Pancreas (tissue), 10 donors: ENCODE measurements at places on chromosomes 3 and 15.
A peak's percentile ranks its signal among the peaks of the same experiment; 100 is the strongest.

DNA sequence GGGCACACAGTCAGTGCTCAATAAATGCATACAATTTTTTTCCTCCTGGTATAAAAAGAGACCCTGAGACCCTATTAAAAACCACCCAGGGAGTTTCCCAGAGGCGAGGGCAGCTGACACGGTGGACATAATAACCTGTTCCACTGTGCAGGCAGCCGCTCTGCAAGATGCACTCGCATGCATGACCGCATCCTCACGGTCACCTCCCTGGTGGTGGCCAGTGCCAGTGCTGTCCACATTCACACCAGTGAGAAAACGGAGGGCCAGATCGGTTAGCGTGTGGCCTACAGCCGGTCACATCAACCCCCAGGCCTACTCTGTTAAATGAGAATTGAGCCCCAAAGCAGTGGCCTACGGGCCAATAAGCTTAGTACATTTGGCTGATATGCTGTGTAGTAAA is 24.8 kb downstream of the SH3BP5 start:
- no peak for DNase-seq

- DNase-seq = no peak
Measured at GRCh38 chr15:96585484-96586386, 255.2 kb downstream of the NR2F2 start.

- DNase-seq = no peak
Measured at GRCh38 chr3:72439321-72440183, 408.7 kb downstream of the SHQ1 start.

DNA sequence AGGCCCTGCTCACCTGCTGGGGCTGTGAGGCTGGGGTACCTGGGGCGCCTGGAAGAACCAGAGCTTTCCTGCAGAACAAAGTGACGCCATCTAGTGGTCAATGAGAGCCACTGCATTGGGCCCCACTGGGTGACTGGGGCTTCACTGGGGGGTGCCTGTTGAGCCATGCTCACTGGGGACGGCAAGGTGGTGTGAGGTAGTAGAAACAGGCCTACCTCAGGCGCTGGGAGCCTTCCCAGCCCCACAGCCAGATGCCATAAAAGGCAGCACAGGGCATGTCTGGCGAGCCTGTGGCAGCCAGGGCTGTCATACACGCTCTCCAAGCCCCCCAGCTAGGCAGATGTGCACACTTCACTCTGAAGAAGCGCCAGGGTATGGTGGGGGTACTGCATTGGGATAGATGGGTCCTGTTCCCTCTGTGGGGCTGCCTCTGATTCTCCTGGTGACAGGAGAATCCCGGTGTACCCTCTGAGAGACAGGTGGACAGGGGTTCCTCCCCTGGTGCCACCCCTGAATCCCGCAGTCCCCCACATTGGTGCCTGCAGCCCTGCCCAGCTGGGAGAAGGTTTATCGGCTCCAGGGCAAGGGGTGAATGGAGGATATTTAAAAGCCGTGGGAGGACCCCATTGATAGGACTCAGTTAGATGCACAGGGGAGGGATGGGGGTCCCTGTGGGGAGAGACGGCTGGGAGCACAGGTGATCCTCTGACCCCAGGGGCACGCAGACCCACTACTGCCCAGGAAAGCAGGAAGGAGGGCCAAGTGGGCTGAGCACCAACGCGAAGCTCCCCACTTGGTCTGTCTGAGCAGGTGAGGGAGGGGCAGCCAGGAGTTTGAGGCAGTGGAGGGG is 178.8 kb downstream of the NSMCE3 start:
- DNase-seq = no peak

GRCh38 chr3:150739877-150740645 is 22.9 kb downstream of the SIAH2 start:
- no peak for DNase-seq

GRCh38 chr3:37162501-37163245 is 11.7 kb downstream of the LRRFIP2 start:
- no peak for DNase-seq

- no peak for DNase-seq
Measured at GRCh38 chr3:149828390-149828789, 15.4 kb downstream of the RNF13 start.

- DNase-seq = no peak
Measured at GRCh38 chr15:80070840-80071239, 11.4 kb downstream of the ZFAND6 start.

DNA sequence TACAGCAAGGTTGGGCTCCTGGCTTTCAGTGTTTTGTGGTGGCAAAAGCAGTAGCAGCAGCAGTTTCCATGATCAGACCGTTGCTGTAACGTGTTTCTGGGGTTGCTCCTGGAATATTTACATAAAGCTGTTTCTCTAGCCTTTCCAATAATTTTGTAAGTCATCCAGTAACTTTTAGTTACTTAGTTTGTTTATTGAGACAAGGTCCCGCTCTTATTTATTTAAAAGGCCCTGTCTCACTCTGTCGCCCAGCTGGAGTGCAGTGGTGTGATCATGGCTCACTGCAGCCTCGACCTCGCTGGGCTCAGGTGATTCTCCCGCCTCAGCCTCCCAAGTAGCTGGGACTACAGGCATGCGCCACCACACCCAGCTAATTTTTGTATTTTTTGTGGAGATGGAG is 8.8 kb upstream of the MYO5A start:
- DNase-seq = no peak

DNA sequence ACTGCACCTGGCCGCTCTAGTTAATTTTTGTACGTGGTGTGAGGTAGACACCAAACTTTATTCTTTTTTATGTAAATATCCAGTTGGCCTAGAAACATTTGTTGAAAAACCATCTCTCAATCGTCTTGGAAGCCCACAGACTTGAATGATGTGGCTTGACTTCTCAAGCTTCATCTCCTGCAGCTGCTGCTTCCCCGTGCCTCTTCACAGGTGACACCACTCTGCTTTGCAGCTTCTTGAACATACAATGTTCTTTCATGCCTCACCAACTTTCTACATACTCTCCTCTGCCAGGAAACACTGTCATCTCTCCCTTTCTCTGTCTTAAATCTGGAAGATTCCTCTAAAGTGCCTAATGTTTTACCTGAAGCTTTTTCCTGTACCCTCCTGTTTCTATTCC is 35.6 kb downstream of the MAP6D1 start:
- no peak for DNase-seq

DNA sequence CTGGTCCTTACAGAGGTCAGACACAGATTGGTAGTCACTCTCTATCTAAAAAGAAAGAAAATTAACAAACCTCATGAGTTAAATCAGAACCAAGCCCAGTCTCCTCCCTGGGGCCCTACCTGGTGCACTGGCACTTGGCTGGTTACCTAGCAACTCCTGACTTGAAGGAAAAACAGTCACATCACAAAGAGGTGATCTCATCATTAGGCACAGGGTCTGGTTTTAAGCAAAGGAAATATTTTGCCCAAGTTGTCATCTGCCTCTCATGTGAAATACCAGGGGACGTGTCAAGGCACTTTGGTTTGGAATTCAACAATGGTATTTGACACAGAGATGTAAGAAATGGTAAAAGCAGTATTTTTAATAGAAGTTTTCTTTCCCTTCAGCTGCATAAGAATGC is 47.7 kb upstream of the FMN1 start:
- no peak for DNase-seq

GRCh38 chr3:161557445-161558150 is 61.0 kb downstream of the OTOL1 start:
- no peak for DNase-seq

DNA sequence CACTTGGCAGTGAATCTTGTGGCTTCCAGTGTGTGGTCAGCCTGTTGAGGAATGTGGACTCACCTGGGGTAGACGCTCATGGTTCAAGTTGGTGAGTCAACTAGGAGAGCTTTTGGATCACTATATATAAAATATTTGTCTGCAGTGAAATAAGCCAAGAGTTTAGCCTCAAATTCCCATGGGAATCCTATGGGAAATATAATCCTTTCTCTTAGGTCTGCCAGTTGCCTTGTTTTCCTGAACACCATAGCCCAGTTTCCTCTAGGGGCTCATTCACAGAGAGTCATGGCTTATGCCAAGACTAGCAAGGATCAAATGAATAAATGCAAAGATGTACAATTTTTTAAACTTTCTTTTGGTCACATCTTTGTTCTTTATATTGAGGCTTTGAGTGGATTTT is 100.1 kb upstream of the NPHP3 start:
- no peak for DNase-seq

GRCh38 chr3:38325256-38325655 is 21.3 kb upstream of the XYLB start:
- no peak for DNase-seq

DNA sequence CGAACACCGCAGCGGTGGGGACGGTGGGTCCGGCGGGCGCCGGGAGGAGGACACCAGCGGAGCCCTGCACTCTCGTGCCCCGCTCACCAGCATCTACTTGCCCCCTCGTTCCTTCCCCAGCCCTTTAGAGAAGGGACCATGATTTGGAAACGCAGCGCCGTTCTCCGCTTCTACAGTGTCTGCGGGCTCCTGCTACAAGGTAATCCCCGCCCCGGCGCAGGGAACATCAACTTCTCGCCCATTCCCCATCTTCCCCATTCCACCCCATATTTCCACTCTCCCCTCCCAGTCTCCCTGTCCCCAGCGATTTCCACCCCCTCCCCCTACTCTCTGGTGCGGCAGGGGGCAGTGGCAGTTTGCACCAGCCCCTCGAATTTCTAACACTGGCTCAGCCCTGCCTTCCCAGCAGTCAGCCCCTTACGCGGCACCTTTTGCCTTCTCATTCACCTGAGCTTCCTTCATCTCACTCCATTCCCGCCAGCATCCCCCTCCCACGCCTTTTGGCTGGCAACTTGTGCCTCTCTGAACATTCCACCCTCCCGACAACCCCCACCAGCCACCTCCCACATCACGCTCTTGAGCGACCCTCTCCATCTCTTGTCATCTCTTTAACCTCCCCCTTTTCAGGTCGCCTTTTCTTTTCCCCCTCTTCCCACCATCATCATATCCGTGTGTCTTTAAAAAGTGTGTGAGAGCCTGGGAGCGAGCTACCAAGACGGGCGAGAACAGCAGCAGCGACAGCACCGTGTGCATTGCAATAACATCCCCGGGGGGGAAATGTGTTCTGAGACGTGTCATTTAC is 882 bp downstream of the CADM2 start:
- DNase-seq = no peak

- no peak for DNase-seq
Measured at GRCh38 chr15:90840157-90840855, 28.1 kb upstream of the FURIN start.

DNA sequence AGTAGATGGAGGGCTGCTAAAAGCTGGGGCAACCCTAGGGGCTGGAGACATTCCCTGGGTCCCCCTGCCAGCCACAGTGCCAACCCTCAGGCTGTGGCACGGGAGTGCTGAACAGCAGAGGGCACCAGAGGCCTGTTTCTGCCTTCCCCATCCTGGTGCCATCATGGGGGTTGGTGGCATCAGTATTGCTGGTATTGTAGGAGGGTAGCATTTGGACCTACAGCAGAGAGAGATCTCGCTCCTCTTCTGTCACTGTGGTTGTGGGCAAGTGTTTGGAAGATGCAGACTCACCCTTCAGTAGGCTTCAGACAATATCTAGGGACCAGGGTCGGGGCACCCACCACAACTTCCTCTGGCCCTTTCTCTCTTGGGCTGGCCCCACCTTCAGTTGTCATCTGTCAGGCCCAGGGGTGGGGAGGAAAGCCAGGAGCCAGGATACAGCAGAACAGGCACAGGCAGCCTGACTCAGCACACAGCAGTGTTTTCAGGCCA is 123.5 kb downstream of the RPLP1 start:
- DNase-seq = peak; percentile 59

- DNase-seq = no peak
Measured at GRCh38 chr15:91183596-91183995, 83.5 kb downstream of the SV2B start.

- no peak for DNase-seq
Measured at GRCh38 chr3:98892263-98892662, 9.2 kb downstream of the DCBLD2 start.

DNA sequence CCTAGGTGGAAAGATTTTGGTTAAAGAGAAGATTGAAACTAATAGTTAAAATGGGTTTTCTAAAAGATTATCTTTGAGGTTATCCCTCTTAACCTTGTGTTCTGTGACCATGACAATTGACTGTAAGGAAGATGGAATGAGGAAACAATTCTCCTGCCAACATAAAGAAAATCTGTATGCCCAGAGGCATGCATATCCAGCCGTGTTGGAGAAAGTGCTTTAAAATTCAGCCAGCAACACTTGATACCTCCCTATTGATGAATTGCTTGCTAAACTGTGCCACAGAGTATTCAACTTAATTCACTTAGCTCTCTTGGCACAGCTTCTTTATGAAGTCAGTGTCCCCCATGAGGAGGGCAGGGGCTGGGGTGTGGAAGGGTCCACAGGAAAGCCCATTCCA is 203.5 kb downstream of the UBE2E2 start:
- DNase-seq = no peak

DNA sequence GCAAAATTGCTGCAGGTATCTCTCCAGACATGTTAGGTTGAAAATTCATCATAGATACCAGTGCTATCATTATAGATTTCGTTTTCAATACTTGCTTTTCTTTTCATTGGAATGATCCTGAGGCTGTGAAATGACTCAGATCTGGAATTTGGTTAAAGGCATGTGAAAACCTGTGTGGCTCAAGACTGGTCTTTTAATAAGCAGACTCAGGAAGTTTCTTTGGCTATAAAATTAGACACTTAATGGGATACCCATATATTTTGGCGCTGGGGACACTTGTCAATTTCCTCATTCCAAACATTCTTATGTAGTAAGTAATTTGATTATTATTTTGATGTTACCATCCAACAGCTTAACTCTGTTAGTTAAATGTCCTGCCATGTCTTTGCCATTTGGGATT is 1041.1 kb upstream of the GBE1 start:
- no peak for DNase-seq

GRCh38 chr3:166955201-166955939 is 424.7 kb downstream of the ZBBX start:
- no peak for DNase-seq

DNA sequence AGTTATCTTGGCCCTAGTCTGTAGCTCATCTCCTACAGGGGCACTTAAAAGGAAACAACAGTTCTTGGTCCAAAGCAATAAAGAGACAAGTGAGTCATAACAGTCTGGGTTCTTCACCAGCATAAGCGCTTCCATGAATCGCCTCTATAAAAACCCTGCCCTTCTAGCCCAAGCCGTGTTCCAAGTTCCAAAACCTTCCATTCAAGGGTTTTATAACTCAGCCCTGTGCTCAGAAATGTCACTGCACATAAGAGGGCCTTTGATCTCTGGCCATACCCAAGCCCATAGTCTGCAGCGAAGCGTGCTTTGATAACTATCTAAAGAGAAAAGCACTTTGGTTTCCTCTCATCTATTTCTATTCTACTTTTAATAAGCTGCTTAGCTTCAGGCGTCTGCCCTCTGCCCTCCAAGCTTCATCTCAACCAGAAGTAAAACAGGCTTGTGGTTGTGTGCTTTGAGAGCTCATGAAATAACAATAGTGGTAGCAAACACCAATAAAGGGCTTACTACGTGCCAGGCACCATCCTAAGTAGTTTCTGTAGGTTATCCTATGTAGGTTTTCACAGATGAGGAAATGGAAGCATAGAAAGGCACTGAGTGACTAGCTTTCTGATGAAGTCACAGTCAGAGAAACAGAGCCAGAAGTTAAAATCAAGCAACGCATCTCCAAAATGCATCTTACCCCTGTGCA is 64.0 kb upstream of the AKAP13 start:
- DNase-seq = no peak
